ENCODE measurements at places on chromosomes 11 and 22.
A peak's percentile ranks its signal among the peaks of the same experiment; 100 is the strongest.

- no peaks in the 10 kb centered on the region for H3K4me1 ChIP-seq
- no peak overlapping the region for H3K4me3 ChIP-seq
- no peaks in the 10 kb centered on the region for H3K27me3 ChIP-seq
Observed at GRCh38 chr11:10164621-10165020, 129.4 kb downstream of the SBF2 start.

GRCh38 chr22:33654173-33654895, 265.9 kb downstream of the LARGE1 start:
- H3K4me3 ChIP-seq, result no peak overlapping the region
- H3K27me3 ChIP-seq, result no peaks in the 10 kb centered on the region
- peak; percentile 63 for DNase-seq
- peaks cover 5% of the 10 kb centered on the region for H3K36me3 ChIP-seq
- H3K4me1 ChIP-seq, result peaks cover 16% of the 10 kb centered on the region
- H3K27ac ChIP-seq, result no peak overlapping the region

DNA sequence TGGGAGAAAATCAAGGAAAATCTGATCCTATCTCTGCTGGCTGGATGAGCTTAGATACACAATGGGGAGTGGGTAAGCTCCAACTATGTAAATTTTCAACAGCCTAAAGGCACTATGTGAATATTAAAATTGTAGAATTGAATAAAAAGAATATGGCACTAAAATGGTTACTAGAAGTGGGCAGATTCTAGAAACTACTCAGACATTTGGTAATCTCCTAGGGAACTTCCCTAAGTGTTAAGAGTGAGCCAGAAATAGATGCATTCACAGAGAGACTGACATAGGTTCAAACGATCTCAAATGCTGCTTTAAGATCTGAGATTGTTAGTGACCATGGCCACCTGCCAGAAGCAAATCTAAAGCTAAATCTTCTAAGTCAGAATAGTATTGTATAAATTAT, 4.3 kb upstream of the OR52E1 start:
- no peaks in the 10 kb centered on the region for H3K27me3 ChIP-seq
- H3K4me3 ChIP-seq, result no peak overlapping the region
- H3K4me1 ChIP-seq, result no peaks in the 10 kb centered on the region
- no peaks in the 10 kb centered on the region for H3K36me3 ChIP-seq

DNA sequence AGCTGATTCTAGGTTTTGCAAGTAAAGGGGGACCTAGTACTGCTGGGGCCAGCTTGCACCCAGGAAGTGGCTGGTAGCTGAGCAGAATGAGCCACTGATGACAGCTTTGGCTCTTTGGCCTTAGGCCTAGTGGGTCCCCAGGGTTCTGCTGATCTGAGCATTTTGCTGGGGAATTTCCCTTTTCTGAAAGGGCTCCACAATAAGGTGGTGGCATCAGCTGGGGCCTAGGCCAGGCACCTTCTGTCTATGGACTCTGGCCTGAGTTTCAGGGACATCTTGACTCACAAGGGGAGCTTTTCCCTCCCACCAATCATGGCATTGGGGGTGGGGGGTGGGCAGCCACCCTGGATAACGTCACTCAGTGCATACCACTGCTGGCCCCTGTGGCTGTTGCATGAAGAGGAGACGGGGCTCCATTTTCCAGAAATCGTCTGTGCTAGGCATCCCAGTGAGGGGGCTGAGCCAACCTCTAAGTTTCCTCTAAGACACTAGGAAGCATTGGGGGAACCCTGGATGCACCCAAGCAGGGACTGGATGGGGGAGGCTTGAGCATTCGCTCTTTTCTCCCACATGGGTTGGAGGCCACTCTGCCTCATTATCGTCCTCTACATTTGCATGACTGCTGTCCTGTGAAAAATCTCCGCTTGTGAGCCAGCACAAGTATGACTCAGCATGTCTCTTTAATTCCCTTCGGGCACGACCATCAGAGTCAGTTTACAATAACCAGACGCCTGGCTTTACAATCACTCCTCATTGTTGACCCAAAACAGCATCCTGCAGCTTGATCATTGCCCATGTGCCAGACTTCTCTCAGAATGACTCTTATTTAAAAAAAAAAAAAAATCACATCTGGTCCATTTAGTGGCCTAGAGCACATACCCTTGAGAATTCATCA, 145.0 kb upstream of the THY1 start:
- no peaks in the 10 kb centered on the region for H3K36me3 ChIP-seq
- peaks cover 21% of the 10 kb centered on the region for H3K4me1 ChIP-seq
- H3K4me3 ChIP-seq, result no peak overlapping the region
- no peak for DNase-seq
- H3K27ac ChIP-seq, result no peak overlapping the region

DNA sequence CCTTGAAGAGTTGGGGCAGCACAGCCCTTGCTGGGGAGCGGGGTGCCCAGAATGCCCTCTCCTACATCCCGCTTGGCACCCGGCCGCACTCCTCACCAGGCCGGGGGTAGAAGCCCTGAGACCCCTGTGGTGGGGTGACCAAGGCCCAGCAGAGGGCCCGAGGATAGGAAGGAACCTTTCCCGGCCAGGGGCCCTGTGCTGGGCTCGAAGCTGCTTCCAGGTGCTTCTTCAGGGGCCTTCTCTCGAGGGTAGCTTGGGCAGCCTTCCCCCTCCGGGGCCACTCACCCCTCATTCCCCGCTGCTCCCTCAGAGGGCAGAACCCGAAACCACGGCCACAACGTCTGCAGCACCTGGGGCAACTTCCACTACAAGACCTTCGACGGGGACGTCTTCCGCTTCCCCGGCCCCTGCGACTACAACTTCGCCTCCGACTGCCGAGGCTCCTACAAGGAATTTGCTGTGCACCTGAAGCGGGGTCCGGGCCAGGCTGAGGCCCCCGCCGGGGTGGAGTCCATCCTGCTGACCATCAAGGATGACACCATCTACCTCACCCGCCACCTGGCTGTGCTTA, 752 bp downstream of the MUC2 start:
- peak overlapping the region; percentile 32 for H3K4me3 ChIP-seq
- no peak overlapping the region for H3K27ac ChIP-seq
- H3K27me3 ChIP-seq, result no peaks in the 10 kb centered on the region
- H3K36me3 ChIP-seq, result no peaks in the 10 kb centered on the region
- no peak for DNase-seq

DNA sequence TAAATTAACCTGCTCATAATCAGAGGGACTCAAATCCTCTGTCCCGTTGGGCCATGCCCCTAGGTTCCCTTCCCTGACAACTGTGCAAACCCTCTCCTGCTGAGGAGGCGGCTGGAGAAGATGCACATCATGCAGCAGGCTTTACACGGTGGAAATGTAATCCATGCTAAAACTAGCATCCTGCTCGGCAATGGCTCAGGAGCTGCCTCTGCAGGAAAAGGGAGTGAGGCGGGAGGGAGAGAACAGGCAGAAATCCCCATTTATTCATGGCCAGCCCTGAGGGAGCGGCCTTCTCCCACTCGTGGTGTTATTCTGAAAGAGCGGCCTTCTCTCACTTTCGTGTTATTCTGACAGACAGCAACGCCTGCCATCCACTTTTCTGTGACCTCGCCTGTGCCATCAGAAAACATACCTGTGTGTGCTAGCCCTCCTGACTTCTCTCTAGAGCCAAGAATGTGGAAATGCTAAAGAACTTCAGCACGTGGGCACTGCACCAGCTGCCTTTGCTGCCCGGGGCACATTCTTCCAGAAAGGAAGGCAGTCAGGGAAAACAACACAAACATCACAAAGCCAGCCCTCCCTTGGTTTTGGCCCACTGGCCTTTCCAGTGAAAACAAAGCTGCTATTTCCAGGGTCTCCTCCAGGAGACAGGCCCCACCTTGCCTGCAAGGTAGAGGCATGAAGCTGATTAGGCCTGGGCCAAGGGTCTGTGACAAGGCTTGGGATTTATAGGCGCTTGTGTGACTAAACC, 62.9 kb upstream of the BID start:
- no peaks in the 10 kb centered on the region for H3K27me3 ChIP-seq
- no peak overlapping the region for H3K27ac ChIP-seq
- no peak overlapping the region for H3K4me3 ChIP-seq
- peaks cover 9% of the 10 kb centered on the region for H3K4me1 ChIP-seq

DNA sequence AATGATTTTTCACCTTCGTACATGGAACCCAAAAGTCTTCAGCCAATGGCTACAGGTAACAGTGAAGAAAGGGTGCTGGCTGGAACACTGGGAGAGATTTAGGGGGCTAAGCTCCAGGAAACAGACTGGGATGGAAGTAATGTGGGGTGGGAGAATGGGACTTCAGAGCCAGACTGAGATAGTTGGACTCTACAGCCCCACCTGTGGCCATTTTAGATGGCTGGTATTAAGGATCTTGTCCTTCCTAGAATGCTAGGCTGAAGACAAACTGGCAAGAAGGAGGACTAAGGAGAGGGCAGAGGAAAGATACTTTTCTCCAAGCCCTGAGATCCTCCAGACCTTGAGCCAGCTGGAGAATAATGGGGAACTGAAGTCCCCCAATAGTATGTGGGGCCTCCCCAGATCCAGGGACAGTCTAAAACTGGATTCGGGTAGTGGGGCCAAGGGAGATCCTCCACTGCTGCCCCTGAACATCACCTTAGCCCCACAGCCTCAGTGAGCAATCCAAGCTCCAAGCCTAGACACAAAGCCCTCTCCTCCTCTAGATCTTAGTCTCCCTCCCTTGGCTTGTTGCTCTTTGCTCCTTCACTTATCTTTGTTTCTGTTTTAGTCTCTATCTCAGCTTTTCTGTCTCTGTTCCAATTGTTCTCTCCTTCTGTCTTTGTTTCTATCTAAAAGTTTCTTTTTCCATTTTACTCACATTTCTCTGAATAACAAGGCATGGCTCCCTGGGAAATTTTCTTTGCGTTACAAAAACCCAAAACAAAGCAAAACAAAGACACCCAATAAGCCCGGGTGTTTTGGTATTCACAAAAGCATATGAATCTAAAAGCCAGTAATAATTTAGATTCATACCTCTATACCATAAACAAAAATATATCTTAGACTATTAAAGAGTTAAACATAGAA, 16.2 kb upstream of the RRAS2 start:
- no peak overlapping the region for H3K4me3 ChIP-seq
- no peak overlapping the region for H3K27ac ChIP-seq
- peaks cover 32% of the 10 kb centered on the region for H3K4me1 ChIP-seq
- no peaks in the 10 kb centered on the region for H3K36me3 ChIP-seq

GRCh38 chr11:16911658-16912057, 102.6 kb downstream of the PLEKHA7 start:
- no peak overlapping the region for H3K4me3 ChIP-seq
- peaks cover 16% of the 10 kb centered on the region for H3K4me1 ChIP-seq
- H3K36me3 ChIP-seq, result no peaks in the 10 kb centered on the region
- H3K27ac ChIP-seq, result no peak overlapping the region
- DNase-seq, result no peak
- no peaks in the 10 kb centered on the region for H3K27me3 ChIP-seq

GRCh38 chr11:5234381-5234834, at the start of gene HBD:
Gene HBD, minus strand, starts transcription at chr11:5234483. Its CDS starts 50 bp downstream, at chr11:5234433.
- DNase-seq, result no peak
- no peaks in the 10 kb centered on the region for H3K36me3 ChIP-seq
- H3K27ac ChIP-seq, result no peak within 1 kb of the TSS
- no peaks in the 10 kb centered on the region for H3K27me3 ChIP-seq
